ENCODE measurements at places on chromosomes 6 and 20. TPM values are rescaled to one million over a fixed set of nuclear protein-coding genes. Genes with fewer than 3 reads are reported as not detected.

SNAP91 gene
- 3.0 TPM for total RNA-seq

BTNL2 gene
- total RNA-seq, result not detected

TXLNB gene
- 0.49 TPM for total RNA-seq

BMP6 gene
- 4.7 TPM for total RNA-seq

SIRPB2 gene
- 11.0 TPM for total RNA-seq

DNA sequence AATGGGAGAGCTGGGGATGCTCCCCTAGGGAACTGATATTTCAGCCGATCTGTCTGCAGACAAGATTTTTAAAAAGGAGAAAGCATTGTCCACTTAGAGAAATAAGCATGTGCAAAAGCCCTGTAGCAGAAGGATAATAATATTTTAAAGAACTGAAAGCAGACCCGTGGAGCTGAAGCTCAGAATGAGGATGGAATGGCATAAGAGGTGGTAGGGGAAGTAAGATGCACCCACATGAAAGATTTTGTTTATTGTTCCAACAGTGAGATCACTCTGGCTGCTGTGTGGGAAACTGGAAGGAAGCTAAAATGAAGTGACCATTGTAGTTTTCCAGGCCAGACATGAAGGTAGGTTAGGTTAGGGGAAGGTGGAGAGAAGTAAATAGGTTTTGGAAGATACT lies 266.4 kb upstream of the PRDM1 start:
- no peak for DNase-seq

DNA sequence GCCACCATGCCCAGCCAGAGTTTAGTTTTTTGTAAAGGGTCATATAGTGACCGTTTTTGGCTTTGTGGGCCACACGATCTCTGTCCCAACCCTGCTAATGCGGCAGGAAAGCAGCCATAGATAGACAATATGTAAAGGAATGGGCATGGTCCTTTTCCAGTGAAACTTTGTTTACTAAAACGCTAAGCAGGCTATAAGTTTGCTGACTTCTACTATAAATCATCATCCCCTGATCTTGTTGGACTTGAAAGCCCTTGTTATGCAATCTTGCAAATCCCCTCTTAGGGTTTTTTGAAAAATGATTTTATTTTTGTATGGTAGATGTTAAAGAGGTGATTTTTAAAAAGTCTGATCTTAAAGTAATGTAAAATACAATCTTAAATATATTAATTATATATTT lies 63.6 kb downstream of the CBFA2T2 start:
- no peak for DNase-seq

GRCh38 chr6:158654960-158655489 lies 5.2 kb downstream of the SYTL3 start:
- no peak for DNase-seq

- no peak for DNase-seq
Observed at GRCh38 chr6:55388211-55388610, 60.9 kb downstream of the GFRAL start.

DNA sequence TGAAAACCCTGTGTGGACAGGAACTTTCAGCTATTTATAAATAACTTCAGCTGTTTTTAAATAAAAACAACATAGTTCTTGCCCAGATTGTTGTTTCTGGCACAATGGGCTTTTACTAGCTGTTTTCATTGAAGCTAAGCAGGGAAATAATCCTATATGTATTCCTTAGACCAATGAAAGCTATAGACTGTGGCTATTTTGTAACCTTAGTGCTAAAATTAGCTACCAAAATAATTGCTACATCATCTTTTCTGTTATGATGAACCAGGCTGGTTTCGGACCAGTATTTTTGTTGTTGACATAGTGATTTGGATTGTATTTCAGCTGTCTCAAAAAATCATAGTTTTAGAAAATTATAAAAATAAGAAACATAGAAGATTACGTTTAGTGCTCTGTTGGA lies 13.7 kb downstream of the PHF3 start:
- DNase-seq, result no peak

DNA sequence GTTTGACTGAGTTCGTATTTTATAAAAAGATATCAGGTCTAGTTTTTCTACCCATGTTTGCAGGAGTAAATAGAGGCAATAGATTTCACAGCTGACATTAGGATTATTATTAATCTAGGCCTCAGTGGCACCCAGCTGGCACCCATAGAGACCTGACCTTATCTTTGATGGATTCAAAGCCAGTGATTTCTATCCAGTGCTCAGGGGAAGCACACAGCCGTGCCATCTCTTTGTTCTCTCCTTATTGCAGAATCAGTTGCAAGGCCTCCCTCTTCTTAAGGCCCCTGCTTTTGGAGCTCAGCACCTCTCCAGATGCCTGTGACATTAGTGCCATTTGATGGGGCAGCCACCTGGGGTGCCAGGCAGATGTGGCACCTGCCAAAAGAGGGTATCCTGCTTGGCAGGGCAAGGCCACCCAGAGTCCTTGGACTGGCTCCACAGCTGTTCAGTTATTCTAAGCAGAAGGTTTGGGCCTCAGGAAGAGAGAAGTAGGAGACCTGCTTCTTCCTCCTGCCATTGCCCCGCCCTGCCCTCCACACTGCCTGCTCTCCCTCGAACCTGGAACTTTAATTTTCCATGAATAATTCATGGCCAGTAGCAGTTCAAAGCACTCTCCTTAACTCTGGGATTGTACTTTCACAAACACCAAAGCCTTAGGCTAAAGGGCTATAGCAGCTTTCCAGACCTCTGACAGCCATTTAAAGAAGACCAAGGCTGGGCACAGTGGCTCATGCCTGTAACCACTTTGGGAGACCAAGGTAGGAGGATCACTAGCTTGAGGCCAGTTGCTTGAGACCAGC lies 206.3 kb downstream of the ZDHHC14 start:
- DNase-seq, result no peak

- no peak for DNase-seq
Observed at GRCh38 chr6:81384921-81385320, 367.6 kb downstream of the TENT5A start.

- DNase-seq, result no peak
Observed at GRCh38 chr20:52104546-52105441, 86.8 kb downstream of the ZFP64 start.

- no peak for DNase-seq
Observed at GRCh38 chr6:89321131-89321970, 6.3 kb upstream of the GABRR2 start.

DNA sequence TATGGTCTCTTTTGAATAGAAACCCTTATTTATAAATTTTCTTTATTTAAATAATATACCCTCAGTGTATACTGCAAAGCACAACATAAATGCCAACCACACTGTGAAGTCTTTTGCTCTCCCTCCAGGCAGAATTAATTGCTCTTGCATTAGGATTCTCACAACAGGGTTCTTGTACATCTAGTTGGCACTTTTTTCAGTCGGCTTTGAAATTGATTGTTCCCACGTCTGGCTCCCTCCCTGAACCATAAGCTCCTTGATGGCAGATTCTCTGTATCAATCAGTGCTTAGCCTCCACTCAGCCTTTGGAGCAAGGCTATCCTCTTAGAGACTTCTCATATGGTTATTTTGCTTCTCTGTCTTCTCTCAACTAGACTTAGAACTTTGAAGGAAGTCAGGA lies 288.0 kb upstream of the POU3F2 start:
- no peak for DNase-seq

DNA sequence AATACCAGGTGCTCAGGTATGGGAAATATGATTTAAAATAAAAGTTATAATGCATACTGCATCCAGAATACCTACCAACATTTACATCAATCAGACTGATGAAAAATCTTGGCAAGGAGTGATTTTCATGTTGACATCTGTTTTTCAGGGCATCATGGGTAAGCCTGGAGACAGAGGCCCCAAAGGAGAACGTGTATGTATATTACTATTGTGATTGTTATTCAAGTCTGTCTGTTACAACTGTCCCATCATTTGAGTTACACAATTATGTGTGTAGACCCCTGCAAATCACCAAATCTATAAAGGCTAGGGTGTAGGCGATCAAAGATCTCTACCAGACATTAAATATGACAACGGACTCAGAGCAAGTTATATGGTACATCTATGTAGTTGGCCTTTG lies 118.2 kb downstream of the COL9A1 start:
- DNase-seq, result no peak

GRCh38 chr6:101069191-101069795 lies 188.2 kb upstream of the ASCC3 start:
- no peak for DNase-seq
